Stomach (tissue), 19 donors: ENCODE measurements at places on chromosomes 16 and 17.

DNA sequence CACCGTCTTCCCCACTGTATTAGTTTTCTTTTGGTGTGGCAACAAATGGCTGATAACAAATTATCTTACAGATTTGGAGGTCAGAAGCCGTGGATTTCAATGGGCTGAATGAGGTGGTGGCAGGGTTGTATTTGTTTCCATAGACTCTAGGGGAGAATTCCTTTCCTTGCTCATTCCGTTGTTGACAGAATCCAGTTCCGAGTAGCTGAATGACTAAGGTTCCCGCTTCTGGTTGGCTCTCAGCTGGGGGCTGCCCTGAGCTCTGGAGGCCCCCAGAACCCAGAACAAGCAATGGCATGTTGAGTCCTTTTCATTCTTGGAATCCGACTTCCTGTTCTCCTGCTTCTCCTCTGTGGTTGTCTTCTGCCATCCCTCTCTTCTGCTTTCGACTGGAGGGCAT is 280.4 kb downstream of the SNX29 start:
- no peak for DNase-seq

GRCh38 chr17:57092779-57093178 is 7.7 kb downstream of the AKAP1 start:
- no peak for DNase-seq

GRCh38 chr17:8125154-8125946 is 1.4 kb upstream of the HES7 start:
- DNase-seq = peak; percentile 93

DNA sequence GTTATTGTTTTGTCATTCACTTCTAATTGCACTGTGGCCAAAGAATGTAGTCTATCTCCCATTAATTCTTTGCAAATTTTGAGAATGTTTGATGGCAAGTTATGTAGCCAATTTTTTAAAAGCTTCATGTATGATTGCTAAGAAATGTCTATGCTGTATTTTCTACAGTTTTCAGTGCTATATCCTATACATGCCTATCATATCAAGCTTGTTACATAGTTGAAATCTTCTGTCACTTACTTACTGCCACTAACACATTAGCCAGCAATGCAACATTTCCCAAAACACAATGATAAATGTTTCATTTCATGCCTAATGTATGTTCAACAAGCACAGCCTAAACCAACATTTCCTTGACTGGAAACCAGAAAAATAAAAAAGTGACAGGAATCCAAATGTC is 292.4 kb upstream of the AXIN2 start:
- DNase-seq = no peak

GRCh38 chr17:27362503-27362902 is 68.6 kb downstream of the WSB1 start:
- no peak for DNase-seq

- DNase-seq = peak; percentile 25
Measured at GRCh38 chr16:12906271-12906670, 4.9 kb downstream of the SHISA9 start.

DNA sequence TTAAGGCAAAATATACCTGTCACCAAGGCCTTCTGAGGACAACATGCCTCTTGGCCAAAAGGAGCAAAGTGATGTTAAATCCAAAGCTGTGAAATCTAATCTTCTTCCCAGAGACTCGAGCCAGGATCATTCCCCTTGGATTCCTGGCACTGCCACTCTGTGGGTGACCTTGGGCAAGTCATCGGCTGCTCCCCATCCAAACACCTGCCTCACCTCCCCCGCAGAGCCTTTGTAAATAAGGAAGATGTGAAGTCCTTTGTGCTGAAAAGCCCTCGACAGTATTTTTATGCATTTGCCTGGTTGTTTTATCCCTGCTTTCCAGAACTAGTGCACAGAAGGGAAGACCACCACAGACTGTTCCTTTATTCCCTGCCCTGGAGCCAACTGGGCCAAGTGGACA is 5.4 kb upstream of the CEP295NL start:
- no peak for DNase-seq

- DNase-seq = no peak
Measured at GRCh38 chr17:39774047-39774446, 36.3 kb downstream of the GRB7 start.

GRCh38 chr16:78503602-78504001 is 404.1 kb downstream of the WWOX start:
- peak; percentile 61 for DNase-seq

DNA sequence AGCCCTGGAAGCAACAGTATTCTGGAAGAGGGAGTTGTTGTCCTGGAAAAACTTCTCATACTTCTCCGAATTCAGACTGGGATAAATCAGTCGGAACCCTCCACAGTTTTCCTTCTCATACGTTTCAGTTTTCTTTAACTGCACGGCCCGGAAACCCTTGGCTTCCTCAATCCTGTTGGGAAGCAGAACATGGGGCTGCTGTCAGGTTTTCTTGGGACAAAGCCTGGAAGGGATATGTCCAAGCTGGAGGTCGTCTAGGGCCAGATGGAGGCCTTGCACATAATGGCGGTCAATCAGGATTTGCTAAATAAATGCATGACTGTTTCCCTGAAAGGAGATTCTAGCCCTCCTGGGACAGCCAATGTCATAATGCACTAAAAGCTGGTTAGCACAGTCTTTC is 29.2 kb downstream of the TTLL6 start:
- no peak for DNase-seq
